ENCODE measurements at places on chromosomes 7 and 10.

DNA sequence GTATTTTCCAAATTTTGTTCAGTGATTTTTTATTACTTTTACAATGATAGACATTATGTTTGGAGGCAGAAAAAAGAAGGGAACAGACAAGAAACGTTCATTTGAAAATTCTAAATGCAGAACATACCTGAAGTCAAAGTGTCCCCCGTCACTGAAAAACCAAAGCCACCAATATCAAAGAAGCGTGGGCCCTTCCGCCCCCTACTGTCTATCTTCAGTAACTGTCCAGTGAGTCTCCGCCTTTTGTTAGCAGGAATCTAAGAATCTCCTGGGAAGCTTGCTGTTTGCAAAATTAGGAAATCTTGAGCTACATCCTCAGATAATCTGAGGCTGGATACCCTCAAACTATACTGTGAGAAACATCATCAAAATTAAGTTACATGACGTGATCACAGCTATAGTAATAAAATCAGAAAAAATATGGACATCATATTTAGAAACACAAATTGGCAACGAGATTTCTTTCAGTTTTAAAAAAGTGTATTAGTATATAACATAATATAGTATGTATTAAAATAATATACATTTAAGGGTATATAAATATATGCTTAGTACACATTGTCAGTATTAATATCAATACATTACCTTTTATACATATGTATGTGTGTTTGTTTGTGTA lies 169.3 kb upstream of the AKR1E2 start:
- DNase-seq = peak; percentile 68

DNA sequence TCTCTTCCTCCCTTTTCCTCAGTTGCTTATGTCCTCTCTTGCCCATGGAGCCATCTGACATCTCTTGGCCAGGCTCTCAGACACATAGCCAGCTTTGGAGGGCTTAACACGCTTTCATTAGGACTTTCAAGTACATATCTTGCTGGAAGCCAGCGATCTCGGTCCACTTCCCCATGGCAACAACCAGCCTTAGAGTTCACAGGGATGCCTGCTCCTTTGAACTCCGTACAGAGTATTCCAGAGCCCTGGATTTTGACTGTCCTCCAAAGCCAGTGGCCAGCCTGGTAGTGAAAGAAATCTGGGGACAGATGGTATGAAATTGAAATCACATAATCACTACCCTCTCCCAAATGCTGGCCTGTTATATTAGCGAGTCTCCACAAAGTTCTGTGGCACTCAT lies 370.5 kb upstream of the NPVF start:
- DNase-seq = no peak

DNA sequence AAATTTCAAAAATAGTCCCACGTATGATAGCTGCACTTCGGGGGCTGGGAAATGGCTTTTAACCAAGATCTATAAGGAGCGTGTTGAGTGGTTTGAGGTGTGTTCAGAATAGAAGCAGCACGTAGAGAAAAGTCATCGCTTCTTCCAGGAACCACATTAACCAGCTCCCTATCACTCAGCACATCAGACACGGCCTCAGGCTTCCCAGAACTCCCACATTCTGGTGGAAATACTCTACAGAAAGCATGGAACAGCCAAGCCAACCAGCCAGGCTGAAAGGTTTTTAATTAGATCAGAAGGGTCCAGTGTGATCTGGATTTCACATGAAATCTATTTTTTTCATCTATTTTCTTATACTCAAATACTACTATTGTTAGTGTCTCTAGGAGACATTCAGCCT lies 231.5 kb upstream of the NRP1 start:
- no peak for DNase-seq

- DNase-seq = peak; percentile 35
Observed at GRCh38 chr7:6106140-6106904, 75.1 kb downstream of the ANKRD61 start.

- no peak for DNase-seq
Observed at GRCh38 chr10:110845756-110846620, 25.7 kb upstream of the PDCD4 start.

- DNase-seq = no peak
Observed at GRCh38 chr7:36923943-36924436, 199.7 kb upstream of the AOAH start.

DNA sequence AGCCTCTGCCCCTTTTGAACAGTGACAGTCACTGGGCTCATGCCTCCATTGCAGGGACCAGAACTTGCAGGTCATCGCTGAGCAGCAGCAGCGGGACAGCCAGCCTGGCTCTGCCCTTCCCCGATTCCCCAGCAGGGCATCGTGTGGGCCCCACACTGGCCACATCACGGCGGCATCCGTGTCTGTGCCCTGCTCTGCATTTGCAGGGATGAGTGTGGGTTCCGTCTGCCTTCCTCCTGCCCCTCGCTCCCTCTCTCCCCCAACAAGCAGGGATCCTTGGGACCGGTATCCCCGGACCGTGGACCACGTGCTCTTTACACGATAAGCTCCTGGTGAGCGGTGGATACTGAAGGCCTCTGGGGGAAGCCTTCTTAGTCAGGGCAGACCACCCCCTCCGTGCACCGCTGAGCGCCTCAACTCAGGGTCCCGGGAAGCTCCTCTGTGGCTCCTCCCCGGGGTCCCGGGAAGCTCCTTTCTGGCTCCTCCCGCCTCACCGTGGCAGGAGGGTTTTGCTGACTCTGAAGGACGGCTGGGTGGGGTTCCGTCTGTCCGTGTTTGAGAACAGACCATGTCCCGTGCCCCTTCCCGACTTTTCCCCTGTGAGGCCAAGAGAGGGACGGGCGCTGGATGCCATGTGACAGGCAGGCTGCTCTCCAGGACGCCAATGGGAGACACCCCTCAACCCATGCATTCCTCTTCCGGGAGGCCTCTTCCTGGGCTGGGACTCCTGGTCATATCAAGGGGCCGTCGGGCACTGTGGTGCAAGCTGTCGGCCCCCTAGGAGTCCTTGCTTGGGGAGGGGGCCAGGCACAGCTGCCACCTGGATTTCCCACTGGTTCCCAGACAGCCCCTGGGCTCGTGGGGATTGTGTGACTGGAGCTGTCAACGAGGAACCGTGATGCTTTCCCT lies 23.5 kb upstream of the NKX6-2 start:
- DNase-seq = no peak

- no peak for DNase-seq
Observed at GRCh38 chr7:126303926-126304325, 948.8 kb downstream of the GRM8 start.

GRCh38 chr7:29300026-29300480 lies 105.5 kb downstream of the CHN2 start:
- no peak for DNase-seq

GRCh38 chr10:63064706-63065105 lies 68.4 kb upstream of the NRBF2 start:
- DNase-seq = no peak

DNA sequence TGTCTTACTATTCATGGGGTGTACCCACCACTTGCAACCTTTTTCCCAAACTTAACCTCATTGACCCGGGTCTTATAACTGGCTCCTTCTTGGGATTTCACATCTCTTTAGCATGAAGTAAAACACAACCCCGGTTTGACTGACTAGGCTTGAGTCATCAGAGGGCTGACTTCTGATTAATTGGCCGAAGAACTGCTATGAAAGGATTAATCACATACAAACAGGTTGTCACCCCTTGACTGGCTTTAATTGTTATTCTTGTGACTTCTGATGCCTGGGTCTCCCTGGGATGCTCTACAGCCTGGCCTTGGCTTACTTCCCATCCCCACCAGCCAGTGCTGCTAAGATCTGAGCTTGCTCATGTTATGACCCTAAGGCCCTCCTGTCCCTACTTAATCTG lies 8.8 kb upstream of the CRPPA start:
- no peak for DNase-seq

GRCh38 chr7:44671069-44671468 lies 64.6 kb downstream of the OGDH start:
- no peak for DNase-seq

DNA sequence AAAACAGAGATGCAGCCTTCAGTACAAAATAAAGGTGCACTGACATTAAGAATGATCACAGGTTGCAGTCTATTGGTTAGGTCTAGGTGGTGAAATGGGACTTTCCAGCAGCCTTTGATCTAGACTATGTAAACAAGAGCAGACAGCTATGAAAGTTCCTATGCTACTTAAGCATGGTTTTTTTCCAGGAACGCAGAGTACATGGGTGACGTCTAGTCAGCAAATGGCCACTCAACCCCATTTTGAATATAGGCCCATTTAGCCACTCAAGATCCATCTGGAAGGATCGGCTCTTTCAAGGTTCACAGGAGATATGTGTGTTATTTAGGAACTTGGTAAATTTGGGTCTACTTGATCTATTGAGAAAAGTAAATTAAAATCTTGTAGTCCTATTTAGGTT lies 1424.6 kb upstream of the LRRTM3 start:
- DNase-seq = no peak

DNA sequence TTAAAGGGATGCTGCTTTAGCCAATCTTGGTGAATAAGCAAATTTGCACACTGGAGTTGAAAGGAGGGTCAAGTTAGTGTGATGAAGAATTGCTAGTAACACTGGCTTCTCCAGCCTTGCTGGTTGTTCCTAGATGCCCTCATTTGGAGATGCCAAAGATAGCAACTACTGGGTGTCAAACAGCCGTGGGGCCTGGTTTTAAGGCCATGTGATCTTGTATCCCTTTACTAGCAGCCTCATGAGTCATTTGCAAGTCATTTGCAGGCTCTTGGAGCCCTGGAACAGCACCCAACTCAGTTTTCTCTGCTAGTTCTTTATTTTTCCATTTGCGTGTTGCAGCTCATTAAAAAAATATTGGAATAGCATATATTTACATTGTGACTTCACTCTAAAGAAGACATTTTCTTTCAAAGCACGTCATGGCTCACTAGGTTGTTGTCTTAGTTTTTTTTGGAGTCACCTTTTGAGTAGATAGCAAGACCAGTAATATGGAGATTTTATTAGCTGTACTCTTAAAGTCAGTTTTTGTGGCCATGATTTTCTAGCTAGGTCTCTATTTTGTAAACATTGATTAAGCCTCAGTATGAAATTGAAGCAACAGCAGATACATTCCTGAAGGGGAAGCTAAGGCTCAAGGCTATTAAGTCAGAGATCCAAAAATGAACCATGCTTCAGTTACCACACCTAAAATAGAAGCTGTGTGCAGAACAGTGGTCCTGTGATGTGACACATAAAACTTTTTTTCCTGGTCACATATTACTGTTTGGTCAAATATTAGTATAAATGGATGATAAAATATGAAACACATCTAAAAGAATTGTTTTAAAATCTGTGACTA lies 1.3 kb downstream of the LSMEM1 start:
- no peak for DNase-seq

DNA sequence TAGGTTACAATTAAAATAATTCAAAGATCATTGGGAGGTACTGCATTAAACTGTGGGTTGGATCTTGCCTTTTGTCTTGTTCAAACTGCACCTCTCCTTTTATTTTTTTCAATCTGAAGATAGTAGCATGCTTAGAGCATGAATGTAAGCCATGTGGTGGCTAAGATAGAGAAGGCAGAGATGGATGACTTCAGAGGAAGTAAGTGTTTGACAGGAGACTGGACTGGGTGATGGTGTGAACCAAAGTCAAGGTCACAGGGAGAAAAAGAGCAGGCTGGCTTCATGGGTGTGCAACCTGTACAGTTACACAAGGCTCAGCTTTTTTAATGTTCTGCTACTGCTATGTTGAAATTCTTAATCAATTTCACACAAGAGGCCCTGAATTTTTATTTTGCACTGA lies 85.6 kb downstream of the ZEB1 start:
- no peak for DNase-seq

- DNase-seq = no peak
Observed at GRCh38 chr7:132461032-132461592, 115.2 kb downstream of the PLXNA4 start.

GRCh38 chr10:5684971-5685763 lies 529 bp downstream of the TASOR2 start:
- DNase-seq = peak; percentile 77

- no peak for DNase-seq
Observed at GRCh38 chr7:193481-194251, 1.3 kb downstream of the FAM20C start.

DNA sequence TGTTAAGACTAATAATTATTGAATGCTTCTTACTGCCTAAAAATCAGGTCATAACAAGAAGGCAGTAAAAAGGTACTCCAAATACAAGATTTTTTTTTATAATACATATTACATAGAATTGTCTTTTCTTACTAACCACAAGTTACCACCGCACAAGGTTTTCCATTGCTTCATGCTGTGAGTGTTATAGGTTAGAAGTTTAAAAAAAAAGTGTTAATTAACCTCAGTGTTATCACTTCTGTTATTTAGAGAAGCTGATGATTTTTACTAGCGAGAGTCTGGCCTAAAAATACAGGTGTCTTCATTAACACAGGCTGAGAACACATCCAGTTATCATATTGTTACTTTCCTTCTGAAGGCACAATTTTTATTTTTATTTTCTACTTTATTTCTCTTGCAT lies 1281.9 kb upstream of the CELF2 start:
- no peak for DNase-seq

DNA sequence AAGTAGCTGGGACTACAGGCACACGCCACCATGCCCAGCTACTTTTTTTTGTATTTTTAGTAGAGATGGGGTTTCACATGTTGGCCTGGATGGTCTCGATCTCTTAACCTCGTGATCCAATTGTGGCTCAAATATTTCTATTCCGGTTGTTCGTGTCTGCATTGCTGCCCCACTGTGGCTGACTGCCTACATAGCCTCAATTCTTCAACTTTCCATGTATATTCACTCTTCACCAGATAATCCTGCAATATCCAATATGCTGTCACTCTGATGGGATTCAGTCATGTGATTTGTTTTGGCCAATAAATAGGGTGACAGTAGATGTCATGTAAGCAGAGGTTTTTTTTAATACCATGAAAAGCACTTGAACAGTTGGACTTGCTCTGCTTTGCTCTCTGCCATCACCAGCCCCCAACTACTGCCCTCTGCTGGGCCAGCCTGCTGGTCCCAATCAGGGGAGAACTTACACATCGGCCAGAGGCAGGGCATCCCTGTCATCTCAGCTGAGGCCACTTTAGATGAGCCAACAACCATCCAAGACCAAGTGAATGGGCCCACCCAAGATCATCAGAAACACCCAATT lies 56.7 kb downstream of the NSUN6 start:
- no peak for DNase-seq

DNA sequence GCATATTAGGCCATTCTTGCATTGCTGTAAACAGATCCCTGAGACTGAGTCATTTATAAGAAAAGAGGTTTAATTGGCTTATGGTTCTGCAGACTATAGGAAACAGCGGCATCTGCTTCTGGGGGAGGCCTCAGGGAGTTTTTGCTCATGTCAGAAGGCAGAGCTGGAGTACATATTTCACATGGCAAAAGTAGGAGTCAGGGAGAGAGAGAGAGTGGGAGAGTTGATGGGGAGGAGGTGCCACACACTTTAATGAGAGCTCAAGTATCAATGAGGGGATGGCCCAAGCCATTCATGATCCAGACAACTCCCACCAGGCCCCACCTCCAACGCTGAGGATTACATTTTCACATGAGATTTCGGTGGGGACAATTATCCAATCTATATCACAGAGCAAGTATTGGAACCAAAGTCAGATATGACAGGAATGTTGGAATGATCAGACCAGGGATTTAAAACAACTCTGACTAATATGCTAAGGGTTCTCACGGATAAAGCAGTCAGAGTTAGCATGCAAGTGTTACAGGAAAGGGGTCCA lies 795.3 kb upstream of the CELF2 start:
- DNase-seq = no peak

- DNase-seq = no peak
Observed at GRCh38 chr7:67487316-67487715, 490.7 kb downstream of the TYW1 start.

- DNase-seq = no peak
Observed at GRCh38 chr7:26199301-26200037, 1.1 kb downstream of the HNRNPA2B1 start.

- no peak for DNase-seq
Observed at GRCh38 chr10:53005612-53006345, 233.2 kb upstream of the MBL2 start.

GRCh38 chr7:130930681-130931080 lies 196.7 kb upstream of the KLF14 start:
- no peak for DNase-seq

Data from muscle of arm (tissue), 14 donors.